NCI-H774 (cell line): ENCODE measurements at places on chromosomes 7 and 10.

DNA sequence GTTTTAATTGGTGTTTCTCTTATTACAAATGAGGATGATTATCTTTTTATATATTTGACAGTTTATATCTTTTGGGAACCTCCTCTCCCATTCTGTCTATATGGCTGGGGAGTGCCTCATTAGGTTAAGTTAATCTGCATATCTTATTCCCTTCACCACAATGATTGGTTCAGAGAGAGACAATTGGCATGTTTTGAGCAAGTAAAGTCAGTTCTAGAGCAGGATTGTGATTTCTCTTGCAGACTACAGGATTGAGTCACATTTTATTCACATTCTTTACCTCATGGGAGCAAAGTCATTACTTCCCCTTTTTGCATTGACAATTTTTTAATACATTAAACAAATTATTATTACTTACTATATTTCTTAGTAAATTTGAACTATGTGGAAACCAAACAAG is 345.6 kb downstream of the MDFIC start:
- DNase-seq = no peak

- no peak for DNase-seq
Observed at GRCh38 chr7:100353685-100354330, 4.1 kb upstream of the PILRB start.

DNA sequence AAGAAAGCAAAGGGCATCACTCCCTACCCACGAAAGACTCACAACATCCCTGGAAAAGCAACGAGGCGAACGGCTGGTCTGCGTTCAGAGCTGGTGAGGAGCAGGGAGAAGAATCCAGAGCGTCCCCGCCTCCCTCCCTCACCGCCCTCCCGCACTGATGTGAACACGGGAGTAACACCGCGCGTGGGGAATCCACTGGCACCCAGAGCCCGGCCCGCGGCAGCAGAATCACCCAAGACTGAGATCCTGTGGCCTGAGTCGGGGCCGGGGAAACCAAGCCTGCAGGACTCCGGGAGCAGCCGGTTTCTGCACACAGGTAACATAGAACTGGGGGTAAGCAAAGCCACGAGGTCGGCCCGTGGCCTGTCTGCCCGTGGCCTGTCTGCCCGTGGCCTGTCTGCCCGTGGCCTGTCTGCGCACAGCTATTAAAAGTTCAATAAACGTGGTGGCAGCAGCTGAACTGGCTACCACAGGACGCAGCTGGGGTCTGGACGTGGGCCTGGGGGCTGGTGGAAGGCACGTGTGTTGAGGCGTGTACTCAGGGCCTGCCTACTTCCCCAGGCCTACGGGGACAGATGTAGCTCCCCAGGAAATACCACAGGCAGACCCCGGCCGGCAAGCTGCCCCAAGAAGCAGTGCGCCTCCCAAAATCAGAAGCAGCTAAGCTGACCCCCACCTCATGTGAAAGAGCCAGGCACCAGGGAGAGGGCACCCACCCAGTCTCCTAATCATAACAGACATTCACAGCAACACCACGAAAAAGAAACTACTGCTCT is 23.0 kb downstream of the DIP2C start:
- no peak for DNase-seq

DNA sequence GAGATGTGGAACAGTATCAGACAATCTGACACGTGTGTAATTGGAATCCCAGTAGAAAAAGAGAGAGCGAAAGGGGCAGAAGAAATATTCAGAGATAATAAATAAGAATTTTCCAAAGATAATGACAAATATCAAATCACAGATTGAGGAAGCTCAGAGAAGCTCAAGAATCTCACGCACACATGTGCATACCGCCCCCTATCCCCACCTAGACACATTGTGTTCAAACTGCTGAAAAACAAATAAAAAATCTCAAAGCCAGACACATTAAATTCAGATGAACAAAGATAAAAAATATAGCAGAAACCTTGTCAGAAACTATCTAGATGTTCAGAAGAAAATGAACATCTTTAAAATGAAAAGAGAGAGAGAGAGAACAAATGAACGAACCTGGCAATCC is 17.2 kb downstream of the SFR1 start:
- DNase-seq = no peak
